HT1080 (cell line): ENCODE measurements at places on chromosomes 2 and 18.

DNA sequence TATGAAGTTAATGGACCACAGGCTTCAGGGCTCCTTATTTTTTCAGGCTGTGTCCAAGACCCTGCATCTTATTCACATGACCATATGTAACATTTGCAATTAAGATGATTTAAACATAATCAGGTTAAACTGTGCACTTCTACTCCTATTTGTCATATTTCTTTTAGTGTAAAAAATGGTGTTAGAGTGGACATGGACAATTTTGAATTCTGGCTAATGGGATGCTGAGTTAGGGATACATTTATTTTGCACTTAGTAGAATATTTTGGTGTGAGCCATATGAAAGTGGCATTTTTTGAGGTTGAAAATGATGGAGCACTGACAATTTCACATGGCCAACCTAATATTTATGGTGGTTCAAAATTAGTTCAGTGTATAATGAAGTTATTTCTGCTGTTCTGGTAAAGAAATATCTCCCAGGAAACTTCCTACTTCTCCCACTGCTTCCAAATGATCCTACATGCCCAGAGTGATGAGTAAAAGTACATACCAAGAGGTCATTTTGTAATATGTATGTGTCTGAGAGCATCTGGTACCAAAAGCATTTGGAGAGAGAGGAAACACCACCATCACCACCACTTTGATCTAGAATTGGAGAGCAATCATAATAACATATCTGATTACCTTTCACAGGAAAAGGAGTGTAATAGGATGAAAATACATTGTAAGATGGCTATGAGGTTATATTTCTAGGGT, 36.0 kb downstream of the GULP1 start:
- DNase-seq: no peak

DNA sequence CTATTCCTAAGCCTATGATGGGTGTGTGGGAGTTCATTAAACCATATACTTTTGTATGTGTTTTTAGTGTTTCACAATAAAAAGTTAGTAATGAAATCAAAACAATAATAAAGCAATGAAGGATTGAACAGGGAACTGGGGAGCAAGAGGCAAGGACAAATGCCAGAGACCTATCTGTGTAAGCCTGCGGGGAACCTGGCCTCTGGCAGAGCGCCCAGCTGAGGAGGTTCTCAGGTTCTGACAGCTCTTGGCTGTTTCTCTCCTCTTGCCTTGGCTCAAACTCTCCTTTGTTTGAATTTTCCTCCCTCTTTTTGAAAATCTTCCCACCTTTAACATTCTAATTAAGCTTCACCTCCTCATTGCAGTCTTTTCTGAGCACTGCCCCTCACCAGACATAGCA, 200.0 kb upstream of the NCKAP5 start:
- no peak for DNase-seq

DNA sequence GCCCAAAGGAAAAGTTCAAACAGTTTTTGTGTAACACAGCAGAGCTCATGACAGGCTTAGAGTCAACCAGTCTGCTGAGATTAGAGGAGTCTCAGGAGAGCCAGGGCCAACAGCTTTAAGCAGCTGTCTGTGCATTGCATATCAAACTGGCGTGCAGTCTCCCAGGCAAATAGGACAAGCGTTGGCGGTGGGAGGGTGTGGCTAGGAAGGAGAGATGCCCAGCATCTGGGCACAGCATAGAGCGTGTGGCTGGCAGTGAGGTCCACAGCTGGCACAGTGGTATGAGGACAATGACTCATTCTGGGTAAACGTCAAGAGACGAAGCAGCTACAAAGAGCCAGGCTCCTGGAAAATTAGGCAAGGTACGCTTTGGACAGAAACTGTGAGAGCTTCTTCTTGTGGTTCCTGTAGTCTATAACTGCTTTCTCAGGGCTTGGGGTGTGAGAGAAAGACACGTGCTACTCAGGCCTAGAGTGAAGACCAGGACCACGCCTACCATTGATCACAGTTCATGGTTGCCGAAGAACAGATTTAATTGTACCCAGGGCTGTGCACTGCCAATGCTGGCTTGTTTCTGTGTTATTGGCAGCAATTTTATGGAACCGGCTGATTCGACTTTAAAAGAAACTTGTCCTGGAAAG, 14.8 kb downstream of the ZAP70 start:
- DNase-seq: peak; percentile 38

GRCh38 chr2:150165988-150166312, 321.5 kb downstream of the RND3 start:
- no peak for DNase-seq

- DNase-seq: no peak
Observed at GRCh38 chr18:51273437-51273836, 76.0 kb upstream of the MEX3C start.

DNA sequence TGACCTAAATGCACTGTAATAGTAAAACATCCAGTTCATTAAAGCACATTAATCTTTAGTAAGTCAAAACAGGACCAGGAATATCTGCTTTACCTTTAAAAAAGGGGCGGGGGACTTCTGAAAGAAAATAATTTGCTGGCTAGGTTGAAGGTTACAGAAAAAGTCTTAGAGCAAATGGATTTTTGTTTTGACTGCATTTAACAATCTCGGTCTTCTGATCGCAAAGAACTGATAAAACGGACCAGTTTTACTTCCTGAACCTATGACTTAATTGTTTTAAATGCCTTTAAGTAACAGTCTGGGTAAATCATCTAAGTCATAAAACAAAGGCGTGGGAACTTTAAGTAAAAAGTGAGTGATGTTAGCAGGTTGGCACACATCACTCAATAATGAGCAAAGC, 783 bp downstream of the BUB1 start:
- DNase-seq: no peak

DNA sequence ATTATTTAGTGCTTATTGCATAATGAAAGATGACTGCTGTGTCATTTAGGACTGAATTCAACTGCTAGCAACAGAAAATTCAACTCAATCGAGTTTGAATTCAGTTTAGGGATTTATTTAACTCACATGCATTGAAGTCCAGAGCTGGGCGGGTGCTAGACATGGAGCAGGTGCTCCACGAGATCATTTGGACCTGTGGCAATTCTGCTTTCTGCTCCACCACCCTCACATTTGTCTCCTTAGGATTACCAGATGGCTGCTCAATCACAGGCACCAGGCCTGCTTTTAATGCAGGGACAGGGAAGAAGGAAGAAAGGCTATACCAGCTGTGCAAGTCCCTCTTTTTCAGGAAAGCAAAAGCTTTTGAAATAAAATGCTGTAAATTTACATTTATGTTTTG, 572.9 kb upstream of the SLC8A1 start:
- no peak for DNase-seq

DNA sequence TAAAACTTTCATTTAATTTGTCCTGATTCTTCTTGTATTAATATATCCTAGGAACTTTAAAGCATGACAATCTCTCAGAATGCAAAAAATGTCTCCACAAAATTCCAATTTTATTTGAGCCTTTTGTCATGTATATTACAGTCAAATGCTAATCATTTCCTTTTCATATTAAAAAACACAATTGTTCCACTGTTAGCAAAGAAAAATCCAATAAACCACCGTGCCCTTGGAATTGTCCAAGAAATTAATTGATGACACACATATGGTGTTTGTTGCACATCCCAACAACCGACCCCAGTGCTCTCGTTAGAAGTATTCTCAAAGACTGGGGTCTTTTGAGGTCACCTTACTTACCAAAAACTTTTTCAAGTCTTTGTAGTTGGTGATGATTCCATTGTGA, 28.1 kb downstream of the GFPT1 start:
- DNase-seq: no peak

DNA sequence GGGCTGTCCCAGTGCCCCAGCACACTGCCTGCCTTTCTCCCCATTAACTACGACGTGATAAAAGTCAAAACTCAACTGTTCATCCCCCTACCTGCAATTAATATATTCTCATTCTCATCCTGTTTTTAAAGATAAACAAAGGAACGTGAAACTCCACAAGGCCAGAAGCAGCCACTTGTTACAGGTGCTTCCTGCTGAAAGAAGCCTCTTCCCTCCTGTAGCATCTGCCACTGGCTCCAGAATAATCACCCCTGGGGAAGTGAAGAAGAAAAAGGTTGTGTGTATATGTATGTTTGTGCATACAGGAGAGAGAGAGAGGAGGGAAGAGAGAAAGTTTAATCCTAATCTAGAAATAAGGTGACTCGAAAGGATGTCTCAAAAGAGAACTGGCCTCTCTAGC, 27.1 kb downstream of the KIAA2012 start:
- no peak for DNase-seq

GRCh38 chr2:17792515-17792914, 23.7 kb upstream of the MSGN1 start:
- DNase-seq: no peak

GRCh38 chr2:127649684-127650040, 3.7 kb downstream of the GPR17 start:
- DNase-seq: peak; percentile 66

DNA sequence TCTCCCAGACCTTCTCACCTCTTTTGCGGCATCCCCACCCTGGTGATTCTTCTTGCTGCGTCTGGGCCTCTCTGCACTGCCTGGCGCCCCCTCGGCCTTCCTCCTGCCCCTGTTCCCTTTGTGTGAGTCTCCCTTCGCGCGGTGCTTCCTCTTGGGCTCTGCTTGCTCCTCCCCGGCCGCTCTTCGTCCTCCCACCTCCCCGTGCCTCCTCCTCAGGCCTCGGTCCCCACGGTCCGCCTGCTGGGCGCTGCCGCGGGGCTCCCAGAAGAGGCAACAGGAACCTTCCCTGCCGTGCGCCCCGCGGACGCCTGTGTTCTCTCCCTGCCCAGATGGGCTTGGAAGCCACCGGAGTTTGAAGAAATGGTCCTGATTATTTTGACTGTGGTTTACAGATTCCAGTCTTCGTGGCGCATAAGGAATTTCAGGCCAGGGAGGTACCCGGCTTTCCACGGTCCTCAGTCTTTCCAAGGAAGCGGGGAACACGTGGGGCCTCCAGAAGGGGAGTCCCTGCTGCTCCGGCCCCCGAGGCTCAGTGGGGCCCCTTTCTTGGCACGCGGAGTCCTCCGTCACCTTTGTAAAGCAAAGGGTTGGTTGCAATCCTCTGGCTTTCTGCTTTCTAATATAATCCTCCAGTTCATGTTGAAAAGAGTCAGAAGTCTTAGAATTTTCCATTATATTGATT, 13.1 kb downstream of the RNU2-63P start:
- no peak for DNase-seq

GRCh38 chr2:62145478-62146100, 50.3 kb upstream of the B3GNT2 start:
- no peak for DNase-seq

DNA sequence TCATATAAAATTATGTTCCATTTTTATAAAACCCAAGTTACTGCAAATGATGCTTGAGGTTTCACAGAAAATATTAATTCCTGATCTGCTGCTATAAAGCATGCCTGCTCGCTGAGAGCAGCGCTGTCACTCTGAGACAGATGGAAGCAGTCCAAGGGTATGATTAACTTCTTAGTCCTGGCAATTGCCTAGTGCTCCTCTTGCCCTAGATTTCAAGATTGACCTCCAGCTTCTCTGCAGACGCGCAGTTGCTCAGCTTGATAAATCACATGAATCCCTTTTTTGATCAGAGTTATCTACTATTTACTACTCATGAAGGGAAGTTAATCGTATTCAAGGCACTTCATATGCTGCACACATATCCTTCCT, 154.6 kb upstream of the REV1 start:
- no peak for DNase-seq

GRCh38 chr2:169036736-169037440, 5.8 kb upstream of the ABCB11 start:
- DNase-seq: no peak

DNA sequence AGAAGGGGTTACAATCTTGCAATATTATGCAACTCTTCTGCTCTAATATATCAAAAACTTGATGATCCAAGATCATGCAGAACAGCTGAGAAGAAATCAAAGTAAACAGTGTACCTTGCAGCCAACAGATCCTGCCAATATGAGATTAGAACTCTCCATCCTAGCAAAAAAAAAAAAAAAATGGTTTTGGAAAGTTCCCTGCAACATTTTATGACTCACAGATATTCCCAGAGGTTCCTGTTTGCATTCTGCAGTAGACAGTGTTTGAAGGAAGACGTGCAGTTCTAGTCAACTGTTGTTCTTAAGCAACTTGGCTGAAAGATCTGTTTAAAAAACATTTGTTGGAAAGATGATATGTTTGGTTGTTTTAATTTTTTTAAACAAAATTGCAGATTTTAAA, 103.6 kb upstream of the WDR75 start:
- no peak for DNase-seq

- peak; percentile 14 for DNase-seq
Observed at GRCh38 chr2:212227755-212228154, 310.8 kb downstream of the ERBB4 start.

- no peak for DNase-seq
Observed at GRCh38 chr2:60391230-60391629, 162.2 kb downstream of the BCL11A start.

DNA sequence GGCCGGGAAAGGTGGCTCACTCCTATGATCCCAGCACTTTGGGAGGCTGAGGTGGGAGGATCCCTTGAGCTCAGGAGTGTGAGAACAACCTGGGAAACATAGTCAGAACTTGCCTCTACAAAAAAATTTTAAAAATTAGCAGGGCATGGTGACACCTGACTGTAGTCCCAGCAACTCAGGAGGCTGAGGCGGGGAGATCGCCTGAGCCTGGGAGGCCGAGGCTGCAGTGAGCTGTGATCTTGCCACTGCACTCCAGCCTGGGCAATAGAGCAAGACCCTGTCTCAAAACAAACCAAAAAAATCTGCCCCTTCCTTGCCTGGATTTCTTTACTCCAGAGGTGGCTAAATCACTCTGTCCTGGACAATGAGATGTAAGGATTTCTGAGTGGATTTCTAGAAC, 197.7 kb downstream of the NRP2 start:
- no peak for DNase-seq

DNA sequence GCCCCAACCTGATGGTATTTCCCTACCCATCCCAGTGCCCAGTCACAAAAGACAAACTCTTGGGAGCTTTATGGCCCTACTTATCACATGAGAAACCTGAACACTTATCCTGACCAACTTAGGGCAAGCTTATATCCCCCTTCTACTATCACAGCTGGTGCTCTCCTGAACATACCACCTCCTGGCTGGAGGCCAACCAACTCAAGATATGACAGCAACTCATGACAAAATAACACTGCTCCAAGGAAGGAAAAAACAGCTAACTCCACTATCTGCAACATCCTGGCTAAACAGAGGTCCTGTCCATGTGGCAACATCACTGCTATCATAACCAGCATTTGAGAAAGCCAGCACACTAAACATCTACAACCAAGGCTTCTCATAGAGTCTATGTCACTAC, 20.9 kb upstream of the CLASP1 start:
- no peak for DNase-seq

DNA sequence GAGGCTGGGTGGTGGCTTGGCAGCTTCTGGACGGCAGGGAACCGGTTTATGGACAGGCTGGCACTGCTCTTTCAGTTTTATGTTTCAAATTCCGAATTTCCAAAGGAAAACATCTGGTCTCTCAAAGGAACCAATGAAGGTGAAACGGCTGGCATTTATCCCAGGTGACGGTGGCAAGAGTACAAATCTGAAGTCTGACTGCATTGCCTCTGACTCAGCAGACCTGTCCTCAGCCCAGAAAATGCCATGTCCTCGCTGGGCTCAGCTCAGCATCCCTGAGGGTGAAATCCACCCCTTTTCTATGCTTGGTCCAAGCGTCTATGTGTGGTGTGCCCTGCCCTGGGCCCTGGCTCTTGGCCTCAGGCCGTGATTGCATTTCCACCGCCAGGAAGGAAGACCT, 38.1 kb downstream of the NAPG start:
- DNase-seq: no peak

- no peak for DNase-seq
Observed at GRCh38 chr18:21241301-21242048, 557 bp upstream of the GREB1L start.

GRCh38 chr18:48575301-48575657, 36.4 kb downstream of the CTIF start:
- DNase-seq: no peak
